ENCODE measurements at places on chromosomes 13 and 19.

GRCh38 chr13:103325672-103326071, 259.5 kb upstream of the SLC10A2 start:
- no peaks in the 10 kb centered on the region for H3K36me3 ChIP-seq
- no peak overlapping the region for H3K4me3 ChIP-seq
- no peak for DNase-seq

DNA sequence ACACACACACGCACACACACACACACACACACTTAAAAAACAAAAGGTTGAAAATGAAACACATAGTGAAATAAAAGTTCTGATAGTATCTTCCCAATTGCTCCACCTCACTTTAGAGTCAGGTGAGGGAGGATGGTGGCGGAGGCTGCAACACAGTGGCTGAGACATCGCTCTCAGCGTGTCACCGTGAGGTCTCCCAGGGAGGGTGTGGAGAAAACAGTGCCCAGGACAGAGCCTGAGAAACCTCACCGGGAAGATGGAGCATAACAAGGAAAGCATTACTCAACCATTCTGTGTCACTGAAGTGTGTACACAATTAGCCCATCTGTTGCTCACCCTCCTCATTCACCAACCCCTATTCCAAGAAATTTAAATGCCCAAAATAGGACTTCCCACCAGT, 111.4 kb upstream of the USP29 start:
- H3K27ac ChIP-seq = no peak overlapping the region
- no peaks in the 10 kb centered on the region for H3K27me3 ChIP-seq
- no peak for DNase-seq
- H3K4me1 ChIP-seq = no peaks in the 10 kb centered on the region

DNA sequence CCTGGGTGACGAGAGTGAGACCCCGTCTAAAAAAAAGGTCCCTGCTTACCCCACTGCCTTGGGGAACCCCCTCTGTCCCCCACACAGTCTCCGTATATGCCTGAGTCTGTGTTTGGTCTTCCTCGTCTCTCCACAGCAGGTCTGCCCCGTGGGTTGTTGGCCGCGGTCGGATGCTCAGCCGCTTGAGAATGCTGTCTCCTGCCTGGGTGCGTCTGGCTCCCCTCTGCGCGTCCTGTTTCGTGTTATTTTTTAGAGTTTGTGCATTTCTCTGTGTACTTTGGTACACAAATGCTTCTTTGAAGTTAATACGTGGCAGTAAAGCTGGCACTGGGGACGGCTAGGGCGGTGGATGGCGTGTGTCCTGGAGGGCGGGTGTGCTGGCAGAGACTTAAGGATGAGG, 34.9 kb downstream of the KDM4B start:
- no peak overlapping the region for H3K4me3 ChIP-seq
- no peaks in the 10 kb centered on the region for H3K27me3 ChIP-seq
- DNase-seq = no peak
- H3K27ac ChIP-seq = no peak overlapping the region
- H3K4me1 ChIP-seq = peaks cover 5% of the 10 kb centered on the region

- peaks cover 17% of the 10 kb centered on the region for H3K4me1 ChIP-seq
- no peaks in the 10 kb centered on the region for H3K27me3 ChIP-seq
- H3K27ac ChIP-seq = no peak overlapping the region
These were observed 12.1 kb upstream of the MYCBP2 start for GRCh38 chr13:77338961-77339401.

GRCh38 chr19:42276284-42276683, 7.2 kb downstream of the CIC start:
- peak overlapping the region; percentile 32 for H3K4me3 ChIP-seq
- peaks cover 25% of the 10 kb centered on the region for H3K36me3 ChIP-seq
- H3K27ac ChIP-seq = peak overlapping the region; percentile 51

DNA sequence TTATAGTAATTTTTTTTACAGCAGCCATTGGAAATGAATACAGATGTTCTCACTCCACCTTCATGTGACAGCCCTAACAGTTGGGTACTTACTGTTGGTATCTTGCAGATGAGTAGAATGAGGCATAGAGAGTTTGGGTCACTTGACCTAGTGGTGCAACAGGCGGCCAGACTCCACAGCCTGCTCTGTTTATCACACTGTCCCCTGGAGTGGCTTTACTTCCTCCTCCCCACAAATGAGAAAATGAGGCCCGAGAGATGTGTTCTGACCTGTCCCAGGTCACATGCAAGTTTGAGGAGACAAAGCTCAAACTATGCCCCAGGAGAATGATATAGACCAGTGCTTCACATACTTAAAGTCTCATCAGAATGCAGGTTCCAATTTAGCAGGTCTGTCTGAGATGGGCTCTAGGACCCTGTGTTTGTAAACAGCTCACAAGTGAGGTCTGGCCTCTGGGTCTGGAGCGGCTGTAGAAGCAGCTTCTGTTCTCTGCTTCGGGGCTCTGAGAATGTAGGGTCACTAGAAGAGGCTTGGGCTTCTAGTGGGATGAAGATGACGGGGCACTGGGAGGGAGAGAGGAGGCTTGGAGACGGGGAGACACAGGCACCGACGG, 37.4 kb upstream of the RCBTB2 start:
- H3K4me1 ChIP-seq = peaks cover 39% of the 10 kb centered on the region
- H3K36me3 ChIP-seq = no peaks in the 10 kb centered on the region
- no peak overlapping the region for H3K4me3 ChIP-seq

GRCh38 chr13:113991191-113991669, 17.4 kb upstream of the C13orf46 start:
- H3K27me3 ChIP-seq = no peaks in the 10 kb centered on the region
- no peak for DNase-seq
- H3K27ac ChIP-seq = no peak overlapping the region
- H3K36me3 ChIP-seq = peaks cover 44% of the 10 kb centered on the region
- no peaks in the 10 kb centered on the region for H3K4me1 ChIP-seq

- H3K36me3 ChIP-seq = peaks cover 2% of the 10 kb centered on the region
- no peak for DNase-seq
- no peak overlapping the region for H3K4me3 ChIP-seq
- H3K27ac ChIP-seq = no peak overlapping the region
These were observed 220.9 kb downstream of the FOXO1 start for GRCh38 chr13:40445557-40445990.

GRCh38 chr13:25371158-25371874, 458 bp upstream of the ATP8A2 start:
- no peak for DNase-seq
- no peak overlapping the region for H3K27ac ChIP-seq
- H3K27me3 ChIP-seq = peaks cover 70% of the 10 kb centered on the region
- peaks cover 6% of the 10 kb centered on the region for H3K4me1 ChIP-seq
- H3K4me3 ChIP-seq = peak overlapping the region; percentile 68

- no peak overlapping the region for H3K27ac ChIP-seq
- DNase-seq = no peak
- H3K4me1 ChIP-seq = no peaks in the 10 kb centered on the region
- no peaks in the 10 kb centered on the region for H3K36me3 ChIP-seq
- H3K27me3 ChIP-seq = peaks cover 5% of the 10 kb centered on the region
These were observed 172.8 kb downstream of the NHLRC3 start for GRCh38 chr13:39210961-39211534.

DNA sequence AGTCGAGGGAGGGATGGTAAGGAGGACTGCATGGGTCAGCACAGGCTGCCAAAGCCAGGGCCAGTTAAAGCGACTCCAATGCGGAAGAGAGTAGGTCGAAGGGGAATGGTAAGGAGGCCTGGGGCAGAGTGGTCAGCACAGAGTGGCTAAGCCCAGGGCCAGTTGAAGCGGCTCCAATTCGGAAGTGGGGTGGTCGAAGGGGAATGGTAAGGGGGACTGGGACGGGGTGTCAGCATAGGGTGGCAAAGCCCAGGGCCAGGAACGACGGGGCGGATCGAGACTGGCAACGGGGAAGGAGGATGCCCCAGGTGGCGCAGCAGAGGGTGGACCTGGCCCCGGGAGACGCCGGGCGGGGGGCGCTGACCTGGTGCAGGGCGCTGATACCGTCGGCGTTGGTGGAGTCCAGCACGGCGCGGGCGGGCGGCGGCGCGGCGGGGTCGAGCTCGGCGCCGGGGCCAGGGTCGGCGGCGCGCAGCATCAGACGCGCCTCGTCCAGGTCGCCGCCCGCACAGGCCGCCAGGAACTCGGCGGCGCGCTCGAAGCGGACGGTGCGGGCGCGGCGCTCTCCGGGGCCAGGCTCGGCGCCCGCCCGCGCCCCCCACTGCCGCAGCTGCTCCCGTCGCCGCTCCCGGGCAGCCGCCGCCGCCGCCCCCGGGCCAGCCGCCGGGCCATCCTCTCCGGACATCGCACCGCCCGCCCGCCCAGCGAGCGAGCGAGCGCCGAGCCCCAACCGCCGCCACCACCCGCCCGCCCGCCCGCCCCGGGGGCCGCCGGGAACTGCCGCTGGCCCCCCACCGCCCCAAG, at the start of gene PPP1R12C:
Gene PPP1R12C (minus strand): TSS at position 779 of the 804 bp plus-strand sequence. CDS start 94 bp downstream, at position 685.
- H3K36me3 ChIP-seq = peaks cover 12% of the 10 kb centered on the region
- no peak for DNase-seq
- H3K4me1 ChIP-seq = peaks cover 33% of the 10 kb centered on the region

GRCh38 chr19:1231729-1232637, 5.8 kb downstream of the CBARP start:
- H3K27ac ChIP-seq = peak overlapping the region; percentile 31
- DNase-seq = no peak
- no peaks in the 10 kb centered on the region for H3K4me1 ChIP-seq

GRCh38 chr19:24062190-24062589, 24.8 kb upstream of the ZNF254 start:
- no peak overlapping the region for H3K4me3 ChIP-seq
- peaks cover 47% of the 10 kb centered on the region for H3K36me3 ChIP-seq
- no peak overlapping the region for H3K27ac ChIP-seq
- DNase-seq = no peak

DNA sequence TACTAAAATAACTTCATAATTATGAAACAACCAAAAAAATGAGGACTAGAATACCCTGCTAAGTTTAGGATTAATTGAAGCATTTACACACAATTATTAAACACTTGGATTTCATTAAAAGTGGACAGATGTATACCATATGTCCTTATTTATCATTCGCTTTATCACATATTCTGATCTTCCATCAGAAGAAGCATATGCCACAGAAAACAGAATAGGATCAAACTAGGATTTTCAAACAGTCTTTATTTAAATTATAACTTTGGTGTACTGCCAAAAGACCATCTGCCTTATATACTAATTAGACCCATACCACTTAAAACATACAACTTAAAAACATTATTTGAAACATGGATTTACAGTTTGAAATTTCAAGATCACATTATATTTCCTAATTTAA, 727.1 kb upstream of the KLHL1 start:
- H3K27ac ChIP-seq = no peak overlapping the region
- no peaks in the 10 kb centered on the region for H3K27me3 ChIP-seq
- H3K36me3 ChIP-seq = no peaks in the 10 kb centered on the region
- H3K4me3 ChIP-seq = no peak overlapping the region

GRCh38 chr13:100473087-100473486, 115.5 kb downstream of the GGACT start:
- H3K36me3 ChIP-seq = peaks cover 1% of the 10 kb centered on the region
- peaks cover 17% of the 10 kb centered on the region for H3K4me1 ChIP-seq
- peaks cover 4% of the 10 kb centered on the region for H3K27me3 ChIP-seq
- H3K4me3 ChIP-seq = no peak overlapping the region

DNA sequence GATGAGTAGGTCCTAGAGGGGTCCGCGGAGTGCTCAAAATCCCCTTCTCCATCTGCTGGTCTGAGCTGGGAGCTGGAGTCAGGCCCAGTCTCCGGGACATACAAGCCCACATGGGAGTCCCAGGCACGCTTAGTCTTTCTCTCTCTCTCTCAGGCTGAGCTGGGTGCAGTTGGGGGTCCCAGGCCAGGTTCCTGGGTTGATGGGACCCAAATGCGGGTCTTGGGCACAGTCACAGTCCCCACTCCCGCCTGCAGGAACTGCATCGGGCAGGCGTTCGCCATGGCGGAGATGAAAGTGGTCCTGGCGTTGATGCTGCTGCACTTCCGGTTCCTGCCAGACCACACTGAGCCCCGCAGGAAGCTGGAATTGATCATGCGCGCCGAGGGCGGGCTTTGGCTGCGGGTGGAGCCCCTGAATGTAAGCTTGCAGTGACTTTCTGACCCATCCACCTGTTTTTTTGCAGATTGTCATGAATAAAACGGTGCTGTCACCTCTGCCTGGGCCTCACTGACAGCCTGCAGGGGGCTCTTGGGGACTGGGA, 23.8 kb downstream of the CYP4F12 start:
- H3K4me1 ChIP-seq = peaks cover 3% of the 10 kb centered on the region
- no peak overlapping the region for H3K4me3 ChIP-seq
- no peak for DNase-seq
- no peaks in the 10 kb centered on the region for H3K36me3 ChIP-seq

GRCh38 chr13:59299584-59299983, 864.1 kb downstream of the DIAPH3 start:
- no peaks in the 10 kb centered on the region for H3K4me1 ChIP-seq
- H3K27me3 ChIP-seq = no peaks in the 10 kb centered on the region
- DNase-seq = no peak

- H3K36me3 ChIP-seq = peaks cover 4% of the 10 kb centered on the region
- no peaks in the 10 kb centered on the region for H3K4me1 ChIP-seq
- H3K27ac ChIP-seq = no peak overlapping the region
- H3K27me3 ChIP-seq = no peaks in the 10 kb centered on the region
- no peak for DNase-seq
- H3K4me3 ChIP-seq = no peak overlapping the region
These were observed 6.6 kb downstream of the ZSCAN18 start for GRCh38 chr19:58091251-58091995.

GRCh38 chr13:101149735-101150384, 266.4 kb downstream of the NALCN start:
- no peaks in the 10 kb centered on the region for H3K36me3 ChIP-seq
- peaks cover 11% of the 10 kb centered on the region for H3K27me3 ChIP-seq
- no peak for DNase-seq
- no peaks in the 10 kb centered on the region for H3K4me1 ChIP-seq
- no peak overlapping the region for H3K27ac ChIP-seq
- no peak overlapping the region for H3K4me3 ChIP-seq
